ENCODE measurements at places on chromosomes 11 and 22. TPM values are rescaled to one million over a fixed set of nuclear protein-coding genes. Genes with fewer than 3 reads are reported as not detected.

The CCDC88B gene
- total RNA-seq = 1.1 TPM

The JAML gene
- total RNA-seq = 1.6 TPM

The TRIM68 gene
- 16.9 TPM for total RNA-seq

The CD6 gene
- total RNA-seq = 0.14 TPM

The OR5B21 gene
- total RNA-seq = 0.26 TPM

The IFITM10 gene
- total RNA-seq = 3.3 TPM

The YPEL1 gene
- total RNA-seq = 9.5 TPM

The BIRC3 gene
- total RNA-seq = 0.97 TPM

The KCTD14 gene
- total RNA-seq = 0.21 TPM

The ACCS gene
- total RNA-seq = 0.73 TPM

DNA sequence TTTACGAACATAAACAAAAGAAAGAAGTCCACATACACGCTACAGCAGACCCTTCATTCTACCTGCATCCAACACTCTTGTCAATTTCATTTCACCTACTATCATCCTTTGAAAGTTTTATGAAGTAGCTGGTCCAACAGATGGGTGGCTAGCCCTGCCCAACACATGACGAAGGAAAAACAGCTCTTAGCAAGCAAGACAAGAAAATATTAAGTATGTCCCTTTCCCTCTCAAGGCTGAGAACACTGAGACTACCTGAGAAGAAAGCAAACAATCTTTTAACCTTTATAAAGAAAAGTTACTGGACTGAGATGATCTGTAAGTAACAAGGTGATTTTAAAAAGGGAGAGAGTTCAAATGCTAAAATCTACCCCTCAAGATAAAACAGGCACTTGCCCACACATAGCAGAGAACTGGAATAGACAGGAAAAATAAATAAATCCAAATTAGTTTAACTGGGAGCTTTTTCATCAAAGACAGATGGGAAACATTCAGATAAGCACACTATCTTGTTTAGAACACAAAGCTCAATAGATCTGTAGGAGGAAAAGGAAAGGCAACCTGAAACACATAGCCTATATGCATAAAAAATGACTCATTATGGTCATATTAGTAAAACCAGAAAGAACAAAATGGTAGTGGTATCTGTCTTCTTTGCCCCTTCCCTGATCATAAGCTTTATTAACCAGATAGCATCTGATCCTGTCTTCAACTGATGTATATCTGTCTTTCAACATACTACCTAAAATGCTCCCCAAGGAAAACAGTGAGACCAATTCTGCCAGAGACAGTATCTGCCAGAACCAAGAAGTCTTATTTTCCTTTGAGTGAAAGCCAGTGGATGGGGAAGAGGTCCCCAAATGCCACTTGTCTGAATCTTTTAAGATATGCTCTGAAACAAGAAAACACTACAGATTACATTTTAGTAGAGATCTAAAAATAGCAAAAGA is 104.3 kb downstream of the MRTFA start:
- ATAC-seq = no peak

- no peak for ATAC-seq
Observed at GRCh38 chr11:8360086-8360828, 96.6 kb upstream of the LMO1 start.

DNA sequence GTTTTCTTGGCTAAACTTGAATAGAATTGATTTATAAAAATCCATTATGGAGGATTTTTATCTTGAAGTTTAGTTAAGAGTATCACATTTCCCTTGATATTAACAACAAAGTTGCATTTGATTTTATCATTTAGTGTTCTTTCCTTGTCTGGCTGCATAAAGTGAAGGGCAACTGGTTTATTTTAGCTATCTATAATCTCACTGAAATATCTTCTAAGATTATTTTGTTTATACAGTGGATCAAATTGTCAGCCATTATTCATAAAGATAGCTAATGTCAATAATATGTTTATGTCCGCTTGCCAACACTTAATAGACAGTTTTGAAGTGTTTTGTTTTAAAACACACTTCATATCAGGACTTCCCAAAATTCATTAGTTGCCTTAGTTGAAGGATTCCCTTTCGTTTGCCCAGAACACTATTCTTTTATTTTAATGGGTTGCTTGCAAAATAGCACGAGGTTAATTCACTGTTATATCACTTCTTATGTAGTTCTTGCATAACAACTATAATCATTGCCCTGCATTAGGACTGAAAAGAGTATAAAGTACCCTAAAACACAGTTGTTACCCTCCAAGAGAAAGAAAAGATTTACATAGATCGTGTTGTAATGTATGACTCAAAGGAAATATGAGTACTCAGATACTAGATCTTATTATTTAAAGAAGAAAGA is 73.0 kb downstream of the MSANTD4 start:
- ATAC-seq = no peak

DNA sequence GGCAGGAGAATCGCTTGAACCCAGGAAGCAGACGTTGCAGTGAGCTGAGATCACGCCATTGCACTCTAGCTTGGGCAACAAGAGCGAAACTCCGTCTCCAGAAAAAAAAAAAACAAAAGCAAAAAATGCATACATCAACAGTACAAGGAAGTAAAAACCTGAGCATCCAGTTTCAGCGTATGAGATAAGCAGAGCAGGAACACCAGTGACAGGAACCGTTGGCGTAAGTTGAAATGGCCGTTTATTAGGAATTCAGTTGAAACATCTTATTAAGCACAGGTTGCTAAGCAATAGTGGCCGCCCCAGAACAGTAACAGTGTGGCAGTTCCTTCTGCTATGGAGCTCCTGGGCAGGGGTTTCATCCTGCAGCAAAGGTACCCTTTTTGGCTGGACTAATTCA is 4.0 kb upstream of the L3MBTL2 start:
- no peak for ATAC-seq

GRCh38 chr11:56885177-56885576 is 103.5 kb upstream of the OR5AK2 start:
- no peak for ATAC-seq

DNA sequence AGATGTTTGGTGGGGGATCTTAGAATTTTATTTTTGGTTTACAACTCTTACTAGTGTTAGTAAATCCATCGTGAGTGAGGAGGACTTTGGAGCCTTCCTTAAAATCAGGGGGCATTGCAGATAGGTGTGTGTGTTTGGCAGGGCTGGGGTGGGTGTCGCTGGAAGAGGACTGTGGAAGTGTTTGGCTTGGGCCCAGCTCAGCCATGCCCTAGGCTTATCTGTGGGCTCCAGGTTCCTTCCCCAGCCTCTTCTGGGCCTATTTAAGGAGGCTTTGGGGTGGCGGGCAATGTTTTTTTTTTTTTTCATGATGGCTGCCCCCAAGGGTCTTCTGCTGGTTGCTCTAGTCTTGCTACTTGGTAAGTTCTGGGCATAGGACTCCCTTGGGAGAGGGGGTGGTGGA is 22.1 kb downstream of the MTFP1 start:
- ATAC-seq = no peak

GRCh38 chr11:122115524-122116379 is at the start of gene BLID:
BLID (minus strand) TSS chr11:122116215; CDS start chr11:122115922, 293 bp downstream.
- peak; percentile 55 for ATAC-seq

GRCh38 chr11:128688031-128688713 is 5.7 kb upstream of the FLI1 start:
- no peak for ATAC-seq

GRCh38 chr11:707817-708420 is 1.9 kb downstream of the EPS8L2 start:
- no peak for ATAC-seq

DNA sequence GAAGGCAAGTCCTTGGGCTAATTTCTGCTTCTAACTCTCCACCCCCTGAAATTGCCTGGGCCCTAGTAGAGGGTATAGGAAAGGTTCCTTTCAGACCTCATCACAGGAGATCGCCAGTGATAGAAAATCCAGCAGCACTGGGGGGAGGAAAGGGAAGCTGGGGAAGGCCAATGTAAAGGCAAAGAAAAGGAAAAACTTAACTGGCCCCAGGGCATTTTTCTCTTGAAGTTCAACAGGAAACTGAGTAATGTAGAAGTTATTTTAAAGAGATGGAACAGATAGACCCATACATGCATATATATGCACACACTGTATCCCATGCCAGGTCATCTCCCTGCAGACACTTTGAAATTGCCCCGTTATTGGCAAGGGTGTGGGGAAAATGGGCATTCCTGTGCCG is 134.0 kb downstream of the TRIM44 start:
- ATAC-seq = no peak

GRCh38 chr11:112128483-112129121 is 35.3 kb downstream of the IL18 start:
- peak; percentile 95 for ATAC-seq

- ATAC-seq = no peak
Observed at GRCh38 chr11:60781286-60781980, 3.7 kb upstream of the MS4A10 start.

DNA sequence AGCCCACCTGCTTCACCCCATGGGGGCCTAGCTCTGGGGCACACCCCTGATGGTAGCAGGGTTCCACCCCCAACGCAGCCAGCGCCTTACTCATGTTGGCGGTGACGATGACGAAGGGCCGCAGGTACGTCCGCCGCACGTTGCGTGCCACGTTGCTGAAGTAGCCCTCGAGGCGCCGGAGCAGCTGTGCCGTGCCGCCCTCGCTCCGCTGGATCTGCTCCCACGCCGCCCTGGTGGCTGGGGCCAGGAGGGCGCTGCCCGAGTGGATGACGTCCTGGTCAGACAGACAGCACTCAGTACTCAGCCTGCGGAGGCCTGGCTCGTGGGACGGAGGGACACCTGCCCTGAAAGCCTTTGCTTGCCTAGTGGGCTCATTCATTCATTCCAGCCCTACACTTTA is 50.8 kb downstream of the TRMU start:
- no peak for ATAC-seq

DNA sequence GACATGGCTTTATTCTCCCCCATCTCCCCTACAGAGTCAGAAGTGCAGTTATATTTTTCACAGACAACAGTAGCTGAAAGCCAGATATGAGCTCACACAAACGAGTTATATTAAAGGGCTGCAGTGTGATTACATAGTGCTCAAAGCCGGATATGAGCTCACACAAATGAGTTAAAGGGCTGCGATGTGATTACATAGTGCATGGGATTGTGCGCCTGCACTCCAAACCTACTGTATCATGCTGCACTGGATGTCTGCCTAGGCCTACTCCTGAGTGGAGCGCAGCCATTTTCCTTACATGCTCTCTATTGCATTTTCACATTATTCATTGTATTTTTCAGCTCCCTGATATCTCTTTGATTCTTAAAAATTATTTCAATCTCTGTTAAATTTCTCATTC is 414.6 kb upstream of the LARGE1 start:
- no peak for ATAC-seq

- no peak for ATAC-seq
Observed at GRCh38 chr11:4480577-4481239, 1.7 kb upstream of the OR52K1 start.

DNA sequence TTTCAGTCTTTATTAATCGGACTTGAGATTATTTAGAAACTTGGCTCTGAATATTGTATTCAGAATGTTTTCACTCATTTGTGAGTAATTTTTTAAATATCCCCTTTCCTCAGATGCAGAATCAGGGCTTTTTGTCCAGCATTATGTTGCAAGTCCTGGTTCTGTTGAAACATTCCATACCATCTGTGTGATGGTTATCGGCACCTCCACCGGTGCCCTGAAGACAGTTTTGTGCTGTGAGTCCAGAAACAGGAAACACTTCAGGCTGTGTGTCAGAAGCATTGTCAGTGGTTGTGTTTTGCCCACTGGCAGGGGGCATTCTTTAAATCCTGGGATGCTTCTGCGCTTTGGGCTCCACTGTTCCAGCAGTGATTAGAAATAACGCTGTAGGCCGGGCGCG is 20.4 kb downstream of the CDPF1 start:
- ATAC-seq = no peak

GRCh38 chr11:120430146-120430545 is 81.4 kb upstream of the GRIK4 start:
- ATAC-seq = no peak

GRCh38 chr11:10017911-10018310 is 276.1 kb downstream of the SBF2 start:
- ATAC-seq = no peak

- ATAC-seq = peak; percentile 78
Observed at GRCh38 chr22:44889255-44889878, 120.4 kb downstream of the PHF21B start.

DNA sequence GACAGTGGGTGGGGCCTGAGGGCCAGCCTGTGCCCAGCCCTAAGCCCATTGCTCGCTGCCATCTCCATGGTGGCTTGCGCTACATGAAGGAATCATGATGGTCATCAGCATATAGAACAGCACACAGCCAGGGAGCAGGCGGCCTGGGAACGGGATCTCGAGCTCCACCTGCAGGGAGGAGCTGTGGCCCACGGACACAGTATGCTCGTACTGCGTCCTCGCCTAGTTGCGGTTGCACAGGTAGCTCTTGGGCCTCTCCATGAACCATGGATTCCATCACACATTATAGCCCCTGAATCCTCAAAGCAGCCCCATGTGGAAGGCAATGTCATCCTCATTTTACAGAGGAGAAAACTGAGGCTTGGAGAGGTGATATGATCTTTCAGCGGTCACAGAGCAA is 15.1 kb downstream of the SEC14L4 start:
- ATAC-seq = no peak

DNA sequence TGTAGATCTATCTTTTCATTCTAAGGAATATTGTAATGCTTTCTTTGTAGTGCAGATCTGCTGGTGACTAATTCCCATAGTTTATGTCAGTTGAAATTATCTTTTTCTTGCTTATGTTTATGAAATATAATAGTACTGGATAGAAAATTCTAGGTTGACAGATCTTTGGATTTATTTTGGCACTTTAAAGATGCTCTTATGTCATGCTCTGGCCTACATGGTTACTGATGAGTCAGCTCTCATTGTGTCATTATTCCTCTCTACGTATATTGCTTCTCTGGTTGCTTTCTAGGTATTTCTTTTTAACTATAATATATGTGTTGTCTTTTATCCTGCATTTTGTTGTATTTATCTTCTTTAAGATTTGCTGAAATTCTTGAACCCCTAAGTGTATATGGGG is 955.5 kb upstream of the CHORDC1 start:
- ATAC-seq = peak; percentile 79

GRCh38 chr11:115699733-115700132 is 195.5 kb upstream of the CADM1 start:
- peak; percentile 50 for ATAC-seq

GRCh38 chr11:104668797-104669463 is 229.3 kb downstream of the CASP12 start:
- no peak for ATAC-seq

DNA sequence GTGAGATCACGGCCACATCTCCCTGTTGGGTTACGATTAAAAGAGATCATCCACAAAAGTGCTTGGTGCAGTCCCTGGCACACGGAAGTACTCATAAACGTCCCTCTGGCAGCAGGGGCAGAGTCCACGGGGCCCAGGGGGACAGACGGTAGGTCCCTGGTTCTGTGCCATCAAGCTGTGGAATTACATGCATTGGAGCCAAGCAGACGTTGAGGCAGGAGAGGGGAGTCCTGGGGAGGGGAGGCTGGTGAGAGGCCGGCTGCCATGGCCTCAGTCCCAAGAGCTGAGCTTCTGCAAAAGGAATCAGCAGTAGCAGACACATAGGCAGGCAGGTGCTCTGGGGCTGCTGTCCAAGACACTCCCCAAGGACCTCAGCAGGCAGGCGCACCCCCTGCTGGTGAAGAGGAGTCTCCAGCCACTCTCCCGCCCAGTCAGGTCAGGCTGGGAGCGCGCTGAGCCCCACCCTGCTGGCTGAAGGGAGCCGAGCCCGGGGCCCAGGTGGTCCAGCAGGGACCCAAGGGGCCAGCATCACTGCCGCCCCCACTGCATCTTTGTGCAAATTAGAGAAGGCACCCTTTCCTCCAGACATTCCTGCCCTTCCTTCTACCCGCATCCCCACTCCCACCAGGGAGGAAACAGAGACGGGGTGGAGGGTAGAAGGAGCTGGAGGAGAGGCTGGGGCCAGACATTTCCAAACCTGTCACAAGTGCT is 7.6 kb upstream of the KCTD17 start:
- peak; percentile 66 for ATAC-seq

GRCh38 chr11:126469311-126469710 is 113.8 kb downstream of the ST3GAL4 start:
- no peak for ATAC-seq
